ENCODE measurements at places on chromosomes 2 and 18.
A peak's percentile ranks its signal among the peaks of the same experiment; 100 is the strongest.

DNA sequence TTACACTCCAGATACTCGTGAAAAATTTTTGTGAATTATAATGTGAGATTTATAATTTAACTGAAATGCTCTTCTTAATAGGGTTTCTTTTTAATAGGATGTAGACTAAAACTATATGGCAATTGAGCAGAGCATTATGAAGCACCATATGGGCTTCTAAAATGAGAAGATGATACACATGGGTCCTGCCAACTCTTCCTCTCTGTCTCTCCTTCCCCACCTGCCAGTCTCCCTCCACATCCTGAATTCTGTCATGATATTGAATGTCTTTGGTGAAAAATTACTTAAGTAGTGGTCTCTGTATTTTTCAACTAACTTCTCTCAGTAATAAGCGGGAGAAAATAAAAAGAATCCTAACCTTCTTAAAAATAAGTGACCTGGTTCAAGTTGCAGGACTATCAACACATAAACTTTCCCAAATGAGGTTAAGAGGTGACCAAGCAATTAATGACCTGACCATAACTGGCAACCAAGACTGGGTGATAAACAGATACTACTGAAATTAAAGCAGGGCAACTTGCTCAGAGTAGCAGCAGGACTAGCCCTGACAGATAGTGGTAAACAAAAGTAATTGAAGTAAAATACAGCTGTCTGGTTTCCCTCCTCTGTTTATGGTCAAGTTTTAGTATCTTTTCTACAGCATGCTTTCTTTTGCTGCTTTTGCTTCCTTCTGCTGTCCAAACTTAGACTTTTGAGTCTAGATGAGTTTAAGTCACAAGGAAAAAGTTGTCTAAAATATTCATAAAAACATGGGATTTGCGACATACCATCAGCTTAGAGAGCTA lies 117.1 kb upstream of the PDE1A start:
- DNase-seq: no peak

DNA sequence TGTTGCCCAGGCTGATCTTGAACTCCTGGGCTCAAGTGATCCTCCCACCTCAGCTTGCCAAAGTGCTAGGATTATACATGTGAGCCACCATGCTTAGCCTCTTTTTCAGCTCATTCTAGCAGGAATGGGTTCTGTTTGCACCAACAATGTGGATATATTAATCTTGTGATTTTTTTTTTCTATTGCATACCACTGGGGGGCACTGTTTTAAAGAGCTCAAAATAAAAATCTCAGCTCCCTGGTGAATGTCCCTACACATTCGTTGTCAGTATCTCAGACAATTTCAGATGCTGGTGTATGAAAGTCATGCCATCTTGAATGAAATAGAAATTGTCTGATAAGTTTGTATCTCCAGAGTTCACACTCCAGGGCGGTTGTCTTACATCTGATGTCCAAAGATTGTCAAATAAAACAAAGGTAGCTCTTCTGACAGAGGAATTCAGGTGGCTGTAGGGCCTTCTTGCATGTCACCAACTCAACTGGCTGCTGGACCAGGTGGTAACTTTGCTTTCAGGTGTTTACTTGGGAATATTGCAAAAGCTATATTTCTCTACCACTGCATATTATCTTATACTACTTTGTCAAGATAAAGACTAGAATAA lies 3.1 kb upstream of the MATN3 start:
- DNase-seq: peak; percentile 45

DNA sequence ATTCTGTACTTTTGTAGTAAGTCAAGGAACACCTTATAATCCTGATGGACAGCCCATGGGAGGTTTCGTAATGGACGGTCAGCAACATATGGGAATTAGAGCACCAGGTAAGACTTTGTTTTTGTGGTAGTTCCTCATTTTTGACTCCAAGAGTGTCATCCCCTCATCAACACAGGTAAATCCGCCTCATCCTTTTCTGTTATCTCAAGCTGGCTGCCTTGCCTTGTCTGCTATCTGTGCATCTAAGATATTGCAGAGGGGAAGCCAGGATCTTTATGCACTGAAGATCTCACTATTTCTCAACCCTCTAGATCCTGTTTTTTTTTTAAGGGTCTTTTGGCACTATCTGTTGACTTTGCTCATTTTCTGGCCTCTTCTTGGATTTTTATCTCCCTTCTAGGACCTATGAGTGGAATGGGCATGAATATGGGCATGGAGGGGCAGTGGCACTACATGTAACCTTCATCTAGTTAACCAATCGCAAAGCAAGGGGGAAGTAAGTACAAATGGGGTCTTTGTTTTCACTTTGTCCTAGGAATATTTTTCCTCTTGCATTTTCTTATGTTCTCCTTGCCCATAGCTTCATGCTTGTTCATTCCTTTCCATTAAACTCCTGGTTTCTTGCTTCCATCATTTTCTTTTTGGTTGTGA lies 133.8 kb downstream of the MEIS1 start:
- DNase-seq: no peak

- no peak for DNase-seq
These were observed 783.6 kb upstream of the ZEB2 start for GRCh38 chr2:145303536-145303935.

- peak; percentile 69 for DNase-seq
These were observed at the start of gene CAD for GRCh38 chr2:27217173-27218121. Gene CAD, plus strand, starts transcription at chr2:27217369. Its CDS starts 183 bp downstream, at chr2:27217552.

GRCh38 chr2:144939590-144939989 lies 419.7 kb upstream of the ZEB2 start:
- DNase-seq: no peak

GRCh38 chr2:222034058-222034457 lies 264.7 kb downstream of the PAX3 start:
- no peak for DNase-seq

- no peak for DNase-seq
These were observed 400.0 kb upstream of the CELF4 start for GRCh38 chr18:37965572-37965970.

DNA sequence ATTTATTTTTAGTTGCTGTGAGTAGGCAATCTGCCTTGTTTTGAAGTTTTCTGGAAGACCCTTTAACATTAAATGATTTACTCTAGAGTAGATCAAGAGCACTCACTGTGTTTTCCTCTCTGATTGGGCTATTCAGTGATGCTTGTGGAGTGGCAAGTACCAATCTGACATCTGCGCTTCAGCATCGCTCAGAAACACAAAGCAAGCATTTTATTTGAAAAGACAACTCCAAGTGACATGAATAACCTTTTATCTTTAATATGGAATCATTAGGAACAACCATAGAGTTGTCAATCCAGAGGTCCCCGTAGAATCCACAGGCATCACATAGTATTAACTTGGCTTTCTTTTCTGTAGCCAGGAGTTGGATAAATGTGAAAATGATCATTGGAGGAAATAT lies 114.7 kb downstream of the CPS1 start:
- DNase-seq: no peak

DNA sequence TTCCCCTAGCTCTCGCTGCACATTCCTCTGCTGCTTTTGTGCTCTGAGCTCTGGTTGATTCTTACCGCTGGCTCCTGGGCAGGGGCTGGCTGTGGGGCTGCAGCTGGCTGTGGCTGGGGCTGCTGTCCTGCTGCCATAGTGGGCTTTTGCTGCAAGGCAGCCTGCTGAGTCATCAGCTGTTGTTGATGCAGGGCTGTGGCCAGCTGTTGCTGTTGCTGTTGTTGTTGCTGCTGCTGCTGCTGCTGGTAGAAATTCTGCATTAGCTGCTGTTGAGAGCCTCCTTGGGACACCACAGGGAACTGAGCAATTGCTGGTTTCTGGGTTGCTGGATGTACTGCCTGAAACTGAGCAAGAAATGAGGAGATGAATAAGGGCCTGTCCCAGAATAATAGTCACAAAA lies 77.2 kb upstream of the NFU1 start:
- DNase-seq: peak; percentile 46

DNA sequence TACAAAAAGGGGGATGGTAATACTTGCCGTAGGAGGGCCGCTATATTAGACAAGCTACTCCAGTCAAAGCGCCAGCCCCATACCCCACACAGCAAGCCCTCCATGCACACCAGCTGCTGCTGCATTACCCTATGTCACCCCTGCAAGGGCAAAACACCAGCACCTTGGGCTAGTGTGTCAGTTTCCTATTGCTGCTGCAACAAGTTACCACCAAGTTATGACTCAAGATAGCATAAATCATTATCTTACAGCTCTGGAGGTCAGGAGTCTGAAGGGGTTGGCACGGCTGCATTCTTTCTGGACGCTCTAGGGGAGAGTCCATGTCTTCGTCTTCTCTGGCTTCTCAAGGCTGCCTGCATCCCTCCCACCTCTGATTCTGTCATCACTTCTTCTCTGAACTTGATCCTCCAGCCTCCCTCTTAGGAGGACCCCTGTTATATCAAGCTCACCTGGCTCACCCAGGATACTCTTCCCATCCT lies 88.6 kb upstream of the ACAA2 start:
- DNase-seq: no peak

- no peak for DNase-seq
These were observed 1231.0 kb downstream of the DSC3 start for GRCh38 chr18:29811519-29811918.

DNA sequence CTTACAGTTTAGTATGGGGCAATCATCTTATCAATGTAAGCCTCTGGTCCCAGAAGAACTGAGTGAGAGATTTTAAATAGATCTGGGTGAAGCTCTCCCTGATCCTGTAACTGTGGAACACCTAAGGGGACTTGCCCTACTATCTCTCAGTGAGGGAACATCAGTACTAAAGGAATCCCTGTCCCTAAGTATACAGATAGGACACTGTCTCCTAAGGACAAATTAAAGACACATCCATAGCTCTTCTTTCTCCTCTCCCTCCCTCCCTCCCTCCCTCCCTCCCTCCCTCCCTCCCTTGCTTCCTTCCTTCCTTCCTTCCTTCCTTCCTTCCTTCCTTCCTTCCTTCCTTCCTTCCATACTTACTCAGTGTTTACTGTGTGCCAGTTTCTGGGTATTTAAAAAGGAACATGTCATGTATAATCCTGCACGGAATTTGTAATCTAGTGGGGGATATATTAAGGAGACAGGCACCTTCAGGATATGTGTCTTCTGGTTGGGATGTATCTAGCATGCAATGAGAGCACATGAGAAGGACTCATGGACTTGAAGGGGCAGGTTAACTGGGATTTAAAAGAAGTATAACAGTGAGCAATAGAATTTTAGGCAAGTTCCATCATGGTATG lies 222.2 kb upstream of the ATP5MC3 start:
- DNase-seq: no peak

DNA sequence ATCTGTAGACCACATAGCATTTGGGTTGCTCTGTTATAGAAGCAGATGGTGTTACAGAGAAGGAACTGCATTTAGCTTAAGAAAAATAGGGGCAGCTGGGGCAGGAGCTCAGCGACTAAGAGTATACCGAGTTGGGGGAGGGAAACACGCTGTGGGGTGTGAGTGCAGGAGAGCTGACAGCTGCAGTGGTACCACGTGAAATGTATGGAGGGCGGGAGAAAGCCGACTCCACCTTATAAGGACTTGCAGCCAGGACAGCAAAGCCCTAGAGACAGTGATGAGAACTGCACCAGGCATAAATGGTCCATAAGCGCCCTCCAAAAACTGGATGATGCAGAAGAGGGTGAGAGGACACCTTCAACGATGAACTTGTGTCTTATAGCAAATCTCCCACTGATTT lies 237.6 kb downstream of the PRKCE start:
- no peak for DNase-seq

DNA sequence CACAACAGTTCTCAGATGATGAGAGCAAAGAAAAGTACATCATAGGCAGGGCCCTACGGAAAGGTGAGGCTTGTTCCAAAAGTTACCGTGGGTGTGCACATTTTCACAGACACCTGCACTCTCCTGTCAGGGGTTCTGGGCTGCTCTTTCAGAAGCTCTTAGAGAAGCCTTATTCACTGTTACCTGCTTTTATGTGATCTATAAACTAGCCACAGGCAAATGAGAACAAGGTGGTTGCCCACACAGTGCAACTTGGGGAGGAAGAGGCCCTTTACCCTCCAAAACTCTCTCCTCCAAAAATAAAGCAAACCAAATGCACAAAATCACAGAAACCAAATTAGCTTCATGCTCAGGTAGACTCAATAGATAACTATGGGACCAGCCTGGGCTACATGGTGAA lies 11.1 kb upstream of the CUL3 start:
- DNase-seq: no peak

DNA sequence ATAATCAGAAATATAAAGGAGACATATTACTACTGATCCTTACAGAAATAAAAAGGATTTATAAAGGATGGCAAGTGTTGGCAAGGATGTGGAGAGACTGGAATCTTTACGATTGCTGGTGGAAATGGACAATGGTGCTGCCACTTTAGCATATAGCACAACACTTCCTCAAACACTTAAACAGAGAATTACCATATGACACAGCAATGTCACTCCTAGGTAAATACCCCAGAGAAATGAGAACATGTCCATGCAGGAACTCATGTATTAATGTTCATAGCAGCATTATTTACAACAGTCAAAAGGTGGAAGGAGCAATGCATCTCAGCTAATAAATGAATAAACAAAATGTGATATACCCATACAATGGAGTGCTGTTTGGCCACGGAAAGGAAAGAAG lies 137.5 kb downstream of the NDUFA10 start:
- DNase-seq: no peak

DNA sequence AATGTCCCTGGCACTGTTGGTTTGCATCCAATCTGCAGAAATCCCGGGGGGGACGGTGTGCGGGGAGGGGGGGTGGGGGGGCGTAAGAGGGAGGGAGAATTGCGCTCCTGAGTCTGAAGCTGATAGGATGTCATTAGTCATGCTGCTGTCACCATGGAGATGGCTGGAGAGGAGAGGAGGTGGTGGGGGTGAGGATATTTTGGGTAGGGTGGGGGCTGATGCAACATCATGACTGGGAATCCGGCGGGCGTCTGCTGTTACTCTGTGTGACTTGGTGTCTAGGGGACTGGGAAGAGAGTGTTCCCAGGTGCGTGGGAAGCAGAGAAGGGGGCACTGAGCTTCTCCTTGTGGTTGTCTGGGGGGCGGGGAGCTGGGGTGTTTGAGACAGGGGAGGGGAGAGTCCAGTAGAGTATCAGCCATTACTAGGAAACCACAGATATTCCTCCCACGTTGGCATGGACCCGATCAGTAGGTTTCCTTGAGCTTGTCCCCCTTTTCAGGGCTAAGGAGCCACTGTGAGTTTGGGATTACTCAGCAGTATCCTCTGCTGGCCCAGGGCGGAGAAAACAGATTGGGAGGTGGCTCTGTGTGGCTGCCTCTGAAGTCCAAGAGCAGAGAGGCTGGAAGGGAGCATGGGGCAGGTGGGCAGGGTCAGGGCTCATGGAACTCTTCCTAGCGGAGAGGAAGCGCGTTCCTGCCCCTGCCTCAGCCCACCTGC lies 18.9 kb downstream of the TET3 start:
- DNase-seq: peak; percentile 63

DNA sequence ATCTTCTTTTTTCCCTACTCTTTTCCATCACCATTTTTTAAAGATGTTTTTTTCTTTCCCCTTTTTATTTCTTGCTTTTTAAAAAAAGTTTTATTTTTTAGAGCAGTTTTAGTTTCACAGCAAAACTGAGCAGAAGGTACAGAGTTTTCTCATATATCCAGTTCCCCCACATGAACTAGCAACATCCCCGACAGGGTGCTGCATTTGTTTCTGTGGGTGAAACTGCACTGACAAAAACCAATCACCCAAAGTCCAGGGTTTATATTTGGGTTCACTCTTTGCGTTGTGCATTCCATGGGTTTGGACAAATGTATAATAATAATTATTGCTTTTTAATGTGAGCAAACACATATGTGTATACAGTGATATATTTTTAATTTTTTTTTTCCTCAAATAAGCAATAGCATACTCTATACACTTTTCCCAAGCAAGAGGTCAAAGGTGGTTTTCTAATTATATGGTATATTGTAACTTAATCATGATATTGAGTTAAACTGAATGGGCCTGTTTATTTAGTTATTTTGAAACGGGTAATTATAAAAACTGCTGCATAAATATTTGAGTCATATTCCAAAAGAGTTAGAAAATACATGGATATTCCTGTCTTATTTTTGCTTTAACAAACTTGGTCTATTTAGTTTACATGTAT lies 50.3 kb downstream of the NCK2 start:
- DNase-seq: no peak
